Left lung (tissue), 14 donors: ENCODE measurements at places on chromosomes 12 and 14. TPM values are rescaled to one million over a fixed set of nuclear protein-coding genes. Genes with fewer than 3 reads are reported as not detected.

DNA sequence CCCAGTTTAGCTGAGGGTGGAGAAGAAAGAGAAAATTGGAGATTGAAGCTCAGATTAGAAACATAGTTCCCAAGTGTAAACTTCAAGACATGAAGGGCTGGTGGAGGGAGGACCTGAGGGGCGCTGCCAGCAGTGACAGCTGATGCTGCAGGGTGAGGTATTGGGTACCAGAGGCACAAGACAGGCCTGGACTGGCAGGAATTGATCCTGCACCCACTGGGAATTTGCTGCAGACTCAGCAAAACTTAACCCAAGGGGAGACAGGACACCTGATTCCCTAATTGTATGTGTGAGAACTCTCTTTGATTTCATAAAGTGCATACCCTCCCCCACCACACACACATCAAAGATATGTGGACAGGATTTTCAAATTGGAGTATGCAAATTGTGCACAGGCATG is 11.6 kb downstream of the PTPRR start:
- no peak for DNase-seq

PTPRQ gene
- polyA plus RNA-seq = 5.4 TPM

DNA sequence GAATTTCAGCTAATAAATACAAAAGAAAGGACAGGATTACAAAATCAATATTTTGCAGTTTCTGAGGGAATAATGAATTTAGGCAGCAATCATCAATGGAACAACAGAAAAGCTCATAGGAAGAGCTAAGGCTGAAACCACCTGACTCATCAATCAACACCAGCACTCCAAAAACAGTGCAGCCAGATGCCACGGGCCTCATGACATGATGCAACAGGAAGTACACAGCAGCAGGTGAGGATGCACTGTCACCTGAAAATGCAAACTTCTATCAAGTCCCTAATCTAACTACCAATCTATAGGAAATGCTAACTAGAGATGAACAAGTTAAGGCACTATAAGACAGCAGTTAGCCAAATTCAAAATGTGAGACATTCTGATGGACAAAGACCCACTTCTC is 21.7 kb downstream of the GNS start:
- no peak for DNase-seq

DNA sequence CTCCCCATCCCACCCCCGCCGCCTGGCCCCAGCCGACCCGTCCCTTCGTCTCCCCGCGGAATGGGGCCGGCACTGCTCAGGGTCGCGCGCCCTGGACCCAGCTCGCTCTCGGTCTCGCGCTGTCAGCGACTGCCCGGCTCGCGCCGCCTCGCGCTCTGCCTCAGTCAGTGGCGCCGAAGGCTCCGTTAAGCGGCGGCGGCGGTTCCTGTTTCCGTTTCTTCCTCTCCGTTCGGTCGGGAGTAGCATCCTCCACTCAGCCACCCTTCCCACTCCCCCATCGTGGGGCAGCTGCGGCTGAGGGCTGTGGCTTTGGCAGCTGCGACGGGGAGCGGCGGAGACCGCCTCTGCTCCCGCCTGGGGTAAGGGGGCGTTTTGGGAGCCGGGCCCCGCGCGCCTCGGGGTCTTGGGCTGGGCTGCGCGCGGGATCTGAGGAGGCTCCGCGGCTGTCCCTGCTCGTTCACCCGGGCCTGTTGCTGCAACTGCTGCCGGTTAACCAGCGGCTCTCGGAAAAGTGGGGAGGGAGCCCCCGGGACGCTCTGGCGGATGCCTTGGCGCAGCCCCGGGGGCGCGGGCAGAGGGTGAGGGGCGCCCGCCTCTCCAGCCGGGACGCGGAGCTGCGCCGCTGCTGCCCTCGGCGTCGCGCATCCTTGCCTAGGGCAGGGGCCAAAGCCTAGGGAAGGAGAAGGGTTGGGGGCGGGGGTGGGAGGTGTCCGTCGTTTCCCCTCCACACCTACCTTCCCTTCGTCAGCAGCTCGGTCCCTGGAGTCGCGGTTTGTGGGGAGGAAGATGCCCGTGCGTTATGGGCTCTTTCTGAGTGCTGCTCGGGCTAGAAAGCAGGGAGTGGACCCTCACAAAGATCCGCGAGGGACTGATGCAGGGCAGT is 567 bp downstream of the FUT8 start:
- DNase-seq = peak; percentile 34

DNA sequence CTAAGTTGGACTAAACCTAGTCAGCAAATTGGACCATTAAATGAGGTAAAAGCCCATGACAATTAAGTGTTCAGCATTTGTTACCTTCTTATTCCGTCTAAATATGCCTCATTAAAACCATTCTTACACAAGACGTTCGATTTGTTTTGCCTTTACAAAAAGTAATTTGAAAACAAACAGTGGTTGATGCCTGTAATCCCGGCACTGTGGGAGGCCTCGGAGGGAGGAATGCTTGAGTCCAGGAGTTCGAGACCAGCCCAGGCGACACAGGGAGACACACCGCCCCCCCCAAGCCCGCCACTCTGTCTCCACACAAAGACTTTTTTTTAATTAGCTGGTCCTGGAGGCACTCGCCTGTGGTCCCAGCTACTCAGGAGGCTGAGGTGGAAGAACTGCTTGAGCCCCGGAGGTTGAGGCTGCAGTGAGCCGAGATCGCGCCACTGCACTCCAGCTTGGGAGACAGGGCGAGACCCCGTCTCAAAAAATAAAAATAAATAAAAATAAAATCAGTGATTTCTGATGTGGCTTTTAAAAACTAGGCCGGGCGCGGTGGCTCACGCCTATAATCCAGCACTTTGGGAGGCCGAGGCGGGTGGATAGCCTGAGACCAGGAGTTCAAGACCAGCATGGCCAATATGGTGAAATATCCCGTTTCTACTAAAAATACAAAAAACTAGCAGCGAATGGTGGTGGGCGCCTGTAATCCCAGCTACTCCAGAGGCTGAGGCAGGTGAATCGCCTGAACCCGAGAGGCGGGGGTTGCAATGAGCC is 856 bp upstream of the EIF4B start:
- DNase-seq = no peak

GRCh38 chr12:39032448-39032847 is 127.1 kb upstream of the CPNE8 start:
- DNase-seq = no peak

RNASE3 gene
- polyA plus RNA-seq = 0.73 TPM

RASAL1 gene
- 0.17 TPM for polyA plus RNA-seq

- DNase-seq = no peak
Measured at GRCh38 chr12:32600681-32601080, 78.4 kb upstream of the DNM1L start.

- DNase-seq = no peak
Measured at GRCh38 chr14:61099216-61099835, 118.3 kb downstream of the SLC38A6 start.

SLC35F4 gene
- polyA plus RNA-seq = 0.21 TPM

PRPH gene
- 2.3 TPM for polyA plus RNA-seq

GRCh38 chr12:55725556-55725955 is 3.3 kb downstream of the CD63 start:
- no peak for DNase-seq

TBX5 gene
- polyA plus RNA-seq = 57.0 TPM

TBC1D30 gene
- polyA plus RNA-seq = 8.2 TPM

DPF3 gene
- polyA plus RNA-seq = 1.6 TPM

VASH1 gene
- polyA plus RNA-seq = 58.9 TPM

GRCh38 chr14:50403419-50403818 is 6.7 kb upstream of the CDKL1 start:
- peak; percentile 82 for DNase-seq

GRCh38 chr12:109967383-109968031 is 28.7 kb downstream of the GIT2 start:
- DNase-seq = no peak

DNA sequence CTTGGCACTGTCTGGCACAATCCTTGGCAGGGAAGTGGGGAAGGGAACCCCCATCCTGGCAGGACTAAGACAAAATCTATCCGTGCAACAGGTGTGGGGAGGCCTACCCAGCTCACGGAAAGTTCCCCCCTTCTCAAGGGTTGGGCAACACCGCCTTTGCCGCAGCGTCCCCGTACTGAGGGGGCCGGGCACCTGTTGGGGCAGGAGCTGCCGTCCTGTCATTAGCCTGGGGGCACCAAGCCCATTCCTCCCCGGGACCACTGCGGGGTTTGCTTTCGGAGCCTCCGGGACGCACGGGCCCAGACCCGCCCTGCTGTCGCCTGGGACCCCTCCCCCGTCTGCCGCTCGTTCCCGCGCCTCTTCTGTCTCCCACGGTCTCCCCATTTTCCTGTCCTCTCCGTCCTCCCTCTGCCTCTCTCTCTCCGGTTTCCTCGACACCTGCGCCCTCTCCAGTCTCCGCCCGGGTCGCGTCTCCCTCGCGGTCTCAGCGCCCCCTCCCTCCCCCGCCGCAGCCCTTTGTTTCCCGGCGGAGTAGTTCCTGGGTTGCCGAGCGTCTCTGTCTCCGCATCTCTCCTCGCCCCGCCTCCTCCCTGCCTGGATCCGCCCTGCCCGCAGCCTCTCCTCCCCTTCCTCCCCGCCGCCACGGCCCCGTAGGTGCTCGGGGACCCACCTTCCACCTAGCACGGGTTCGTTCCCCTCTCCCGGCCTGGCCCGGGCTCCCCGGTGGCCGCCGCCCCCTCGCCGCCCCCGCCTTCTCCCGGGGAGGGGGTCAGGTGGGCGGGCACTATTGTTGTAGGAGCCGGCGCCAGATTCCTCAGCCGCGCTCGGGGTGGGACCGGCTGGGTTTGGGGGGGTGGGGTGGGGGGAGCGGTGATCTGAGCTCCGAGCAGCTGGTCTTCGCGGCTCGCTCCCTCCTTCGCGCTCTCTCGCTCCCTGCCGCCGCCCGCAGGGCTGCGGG is at the start of gene CACNB3:
Gene CACNB3 (plus strand): TSS at position 624 of the 958 bp plus-strand sequence. CDS start 434 bp downstream, outside the sequence.
- peak; percentile 76 for DNase-seq

DNA sequence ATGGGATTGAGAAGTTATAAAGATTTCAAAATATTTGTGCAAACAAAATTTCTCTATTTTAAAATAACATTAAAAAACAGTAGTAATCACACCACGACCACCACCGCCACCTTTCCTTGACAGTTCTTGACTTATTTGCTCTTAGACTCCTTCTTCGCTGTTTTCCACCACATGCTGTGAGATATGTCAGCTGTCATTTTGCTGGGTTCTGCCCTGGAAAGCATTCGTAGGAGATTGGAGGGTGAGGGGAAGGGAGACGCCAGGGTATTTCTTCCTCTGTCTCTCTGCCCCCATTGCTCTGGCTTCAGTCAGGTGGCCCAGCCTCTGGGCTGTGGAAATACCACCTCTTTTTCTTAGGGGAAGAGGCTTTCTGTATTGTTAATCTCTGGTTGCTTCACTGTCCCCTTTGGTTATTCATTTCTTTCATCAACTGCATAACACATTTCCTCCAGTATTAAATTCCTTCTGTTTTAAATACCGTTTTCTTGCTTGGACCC is 186.2 kb downstream of the NEDD1 start:
- no peak for DNase-seq

DNA sequence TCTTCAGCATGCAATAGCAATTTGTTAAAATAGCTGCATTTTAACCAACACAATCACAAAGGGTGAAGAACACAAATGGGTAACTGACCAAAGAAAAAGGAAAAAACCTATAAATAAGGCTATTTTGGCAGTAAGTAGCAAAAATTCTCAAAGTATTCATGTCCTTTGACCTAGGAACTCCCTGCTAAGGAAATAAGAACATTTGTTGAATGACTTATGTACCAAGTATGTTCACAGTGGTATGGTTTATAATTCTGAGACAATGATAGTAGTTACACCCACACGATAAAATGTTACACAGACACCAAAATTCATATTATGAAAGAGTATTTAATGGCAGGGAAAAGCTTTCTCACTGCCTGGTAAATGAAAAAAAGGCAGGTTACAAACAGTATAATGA is 16.9 kb downstream of the CCDC88C start:
- no peak for DNase-seq

GRCh38 chr14:34324363-34324795 is 137.7 kb downstream of the SPTSSA start:
- peak; percentile 25 for DNase-seq

NT5DC3 gene
- polyA plus RNA-seq = 7.5 TPM

TPH2 gene
- polyA plus RNA-seq = 0.15 TPM

DNA sequence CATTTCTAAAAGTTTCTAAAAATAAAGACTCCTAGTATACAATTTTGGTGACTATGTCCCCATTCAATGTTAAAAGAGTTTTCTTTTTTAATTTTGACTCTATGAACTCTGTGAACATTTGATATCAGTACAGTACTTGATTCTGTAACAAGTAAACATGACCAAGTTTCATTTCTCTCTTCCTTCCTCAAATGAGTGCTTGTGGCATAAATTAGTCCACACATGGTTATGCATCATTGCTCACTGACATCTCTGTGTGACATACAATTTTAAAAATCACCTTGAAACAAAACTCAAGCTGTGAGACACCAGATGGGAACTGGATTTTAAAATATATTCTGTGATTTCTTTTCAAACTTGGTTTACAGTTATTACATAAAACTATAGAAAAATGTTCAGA is 253.9 kb upstream of the MDGA2 start:
- DNase-seq = no peak

DNA sequence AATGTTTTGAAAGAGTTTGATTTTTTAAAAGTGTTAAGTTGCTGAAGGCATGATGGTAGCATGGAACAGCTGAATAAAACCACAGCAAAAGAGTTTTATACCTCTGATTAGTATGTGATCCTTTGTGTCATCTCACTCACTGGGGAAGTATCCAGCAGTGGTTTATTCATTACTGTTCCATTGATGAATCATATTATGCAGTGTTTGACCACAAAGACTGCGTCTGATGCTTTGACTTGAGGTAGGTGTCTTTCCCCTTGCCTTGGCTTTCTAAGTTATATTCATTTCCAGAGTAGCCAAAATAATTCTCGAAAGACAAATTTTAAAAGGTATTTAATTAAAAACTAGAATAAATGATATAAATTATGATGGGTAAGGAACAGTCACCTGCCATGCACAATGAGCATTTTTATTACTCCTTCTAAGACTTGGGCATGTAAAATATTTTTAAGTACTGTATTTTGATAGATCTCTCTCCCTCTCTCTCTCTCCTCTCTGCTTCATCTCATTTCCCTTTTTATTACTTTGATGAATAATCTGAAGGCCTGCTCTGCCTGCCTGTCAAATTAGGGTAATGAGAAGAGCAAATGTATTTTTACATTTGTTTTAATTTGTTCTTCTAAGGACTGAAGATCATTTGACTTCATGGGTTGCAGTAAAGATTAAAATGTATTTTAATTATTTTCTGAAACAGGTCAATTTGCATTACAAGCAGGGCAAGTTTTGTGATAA is 164.9 kb downstream of the NAV3 start:
- no peak for DNase-seq

DNA sequence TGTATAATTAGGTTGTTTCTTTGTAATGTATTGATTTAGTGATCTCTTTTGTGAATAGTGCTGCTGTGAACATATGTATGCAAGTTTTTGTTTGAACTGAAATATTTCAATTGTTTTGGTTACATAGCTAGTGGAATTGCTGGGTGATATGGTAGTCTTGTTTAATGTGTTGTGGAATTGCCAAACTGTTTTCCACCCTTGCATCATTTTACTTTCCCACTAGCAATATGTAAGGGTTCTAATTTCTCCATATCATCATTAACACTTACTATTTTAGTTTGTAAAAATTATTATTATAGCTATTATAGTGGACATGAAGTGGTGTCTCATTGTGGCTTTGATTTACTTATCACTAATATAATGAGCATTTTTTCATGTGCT is 5.9 kb downstream of the G2E3 start:
- no peak for DNase-seq

HOXC5 gene
- 0.35 TPM for polyA plus RNA-seq
